ENCODE measurements at places on chromosomes 16 and 17.

- DNase-seq = no peak
Observed at GRCh38 chr17:40363111-40363827, 1.3 kb downstream of the GJD3 start.

DNA sequence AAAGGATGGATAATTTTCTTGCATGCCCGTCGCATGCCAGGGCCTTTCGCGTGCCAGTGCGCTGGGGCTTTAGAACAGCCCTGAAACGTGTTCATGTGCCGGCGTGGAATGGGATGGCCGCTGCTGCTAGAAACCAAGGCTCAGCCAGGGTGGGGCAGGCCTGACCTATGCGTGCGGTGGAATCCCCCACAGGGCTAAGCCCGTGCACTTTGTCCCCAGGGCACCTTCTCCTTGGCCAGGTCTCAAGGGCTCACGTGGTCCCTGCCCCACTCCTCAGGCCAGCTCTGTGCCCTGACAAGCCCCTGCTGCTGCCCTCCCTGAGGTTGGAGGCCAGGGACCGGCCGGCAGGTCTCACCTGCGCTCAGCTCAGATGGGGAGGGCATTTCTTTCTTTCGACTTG, 13.1 kb upstream of the RNF213 start:
- no peak for DNase-seq

DNA sequence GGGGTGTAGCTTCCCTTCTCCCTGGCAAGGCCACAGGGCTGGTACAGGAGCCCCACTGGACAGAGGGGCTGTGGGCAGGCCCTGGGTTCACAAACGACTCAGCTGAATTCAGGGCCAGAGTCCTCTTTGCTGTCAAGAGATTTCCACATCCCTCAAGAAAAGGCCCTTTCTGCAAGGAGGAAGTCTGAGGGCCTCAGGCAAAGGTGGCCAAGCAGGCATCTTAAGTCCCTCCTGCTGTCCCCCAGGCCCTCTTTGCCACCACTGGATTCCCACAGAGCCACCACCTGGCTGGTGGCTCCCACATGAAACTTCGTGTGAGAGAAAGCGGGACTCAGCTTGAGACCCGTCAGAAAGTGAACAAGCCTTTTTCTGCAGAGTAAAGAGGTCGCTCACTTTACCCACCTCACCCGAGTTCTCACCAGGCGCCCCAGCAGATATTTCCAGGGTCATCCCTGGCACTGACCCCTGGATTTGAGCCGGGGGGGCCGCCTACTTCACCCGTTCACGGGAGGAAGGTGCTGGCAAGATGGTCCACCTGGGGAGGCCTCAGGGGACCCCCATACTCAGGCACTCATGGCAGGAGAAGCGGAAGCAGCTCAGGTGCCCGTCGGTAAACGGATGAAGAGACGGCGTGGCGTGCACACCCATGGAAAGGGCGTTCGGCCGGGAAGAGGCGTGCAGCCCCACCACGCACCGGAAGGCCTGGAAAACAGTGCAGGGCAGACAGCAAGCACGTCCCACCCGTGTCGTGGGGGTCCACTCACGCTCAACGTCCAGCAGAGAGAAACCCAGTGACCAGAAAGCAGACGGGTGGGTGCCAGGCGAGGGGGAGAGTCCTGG, 3.6 kb downstream of the RNF166 start:
- DNase-seq = no peak

GRCh38 chr17:68710035-68710780, 109.0 kb upstream of the FAM20A start:
- DNase-seq = no peak

DNA sequence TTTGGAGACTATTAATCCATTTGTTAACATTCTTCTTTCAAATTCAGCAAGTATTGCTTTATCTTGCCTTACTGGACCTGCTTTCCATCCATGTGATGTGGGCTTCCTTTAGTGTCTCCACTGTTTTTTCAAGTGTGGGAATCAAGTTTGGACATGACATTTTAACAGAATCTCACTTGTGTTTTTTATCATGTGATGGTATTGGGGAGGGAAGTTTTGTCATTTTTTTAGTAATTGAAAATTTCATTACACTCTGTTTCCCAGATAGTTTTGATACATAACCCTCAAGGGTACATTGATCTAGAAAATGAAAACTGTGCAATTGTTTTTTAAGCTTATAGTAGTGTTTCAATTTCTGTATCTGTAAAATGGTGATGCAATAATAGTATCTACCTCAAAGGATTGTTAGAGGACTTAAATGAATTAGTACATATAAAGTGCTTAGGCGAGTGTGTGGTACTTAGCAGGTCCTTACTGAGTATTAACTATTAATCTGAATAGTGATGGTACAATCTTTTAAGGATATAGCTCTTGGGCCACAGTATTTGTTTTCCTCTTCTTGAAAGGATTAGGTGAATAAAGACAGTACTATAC, 27.3 kb downstream of the AATF start:
- no peak for DNase-seq

DNA sequence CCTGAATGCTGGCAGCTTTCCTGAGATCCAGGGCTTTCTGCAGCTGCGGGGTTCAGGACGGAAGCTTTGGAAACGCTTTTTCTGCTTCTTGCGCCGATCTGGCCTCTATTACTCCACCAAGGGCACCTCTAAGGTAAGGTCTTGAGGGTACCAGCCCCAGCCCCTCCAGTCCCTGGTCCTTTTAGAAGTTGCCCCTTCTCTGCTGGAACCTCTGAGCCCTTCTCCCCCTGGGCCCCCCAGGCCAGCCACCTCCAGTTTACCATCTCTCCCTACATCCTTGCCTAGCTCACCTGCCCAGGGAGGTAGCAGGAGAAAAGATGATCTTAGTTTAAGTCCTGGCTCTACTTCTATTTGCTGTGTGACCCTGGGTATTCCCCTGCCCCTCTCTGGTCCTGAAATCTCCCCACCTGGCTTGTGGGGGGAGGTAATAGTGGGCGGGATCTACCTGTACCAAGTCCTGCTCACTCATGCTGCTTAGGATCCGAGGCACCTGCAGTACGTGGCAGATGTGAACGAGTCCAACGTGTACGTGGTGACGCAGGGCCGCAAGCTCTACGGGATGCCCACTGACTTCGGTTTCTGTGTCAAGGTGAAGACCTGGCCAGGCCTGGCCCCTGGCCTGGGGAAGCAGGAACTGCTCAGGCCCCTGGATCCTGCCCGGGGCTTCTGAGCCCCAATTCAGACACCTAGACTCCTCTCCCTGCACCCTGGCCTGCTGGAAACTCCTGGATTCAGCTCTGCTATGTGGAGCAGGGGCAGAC, 6.5 kb downstream of the GRB7 start:
- no peak for DNase-seq

DNA sequence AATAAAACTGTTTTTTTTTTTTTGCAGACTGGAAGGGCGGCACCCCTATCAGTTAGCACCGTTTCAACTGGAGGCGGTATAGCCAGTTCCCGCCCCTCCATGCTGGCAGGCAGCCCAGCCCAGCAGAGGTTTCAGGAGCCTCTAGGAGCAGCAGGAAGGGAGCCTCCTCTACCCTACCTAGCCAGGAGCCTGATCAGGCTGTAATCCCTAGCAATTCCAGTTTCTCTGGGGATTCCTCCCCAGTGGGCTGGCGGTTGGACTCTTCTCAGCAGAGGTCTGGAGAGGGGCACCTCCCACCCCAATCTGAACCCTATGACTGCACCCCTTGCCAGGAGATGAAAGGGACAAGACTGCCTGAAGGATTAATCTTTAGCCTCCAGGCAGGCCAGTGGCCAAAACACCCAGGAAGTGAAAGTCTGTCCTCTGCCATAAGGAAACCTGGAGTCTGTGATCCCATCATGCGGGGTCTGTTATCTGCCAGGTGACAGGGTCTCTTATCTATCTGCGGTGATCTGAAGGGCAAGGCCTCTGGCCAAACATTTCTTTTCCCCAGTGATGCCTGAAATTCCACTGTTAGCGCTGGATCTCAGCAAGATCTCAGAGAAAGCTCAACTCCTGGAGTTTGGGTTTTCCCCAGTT, 4.9 kb upstream of the CDH1 start:
- DNase-seq = no peak

DNA sequence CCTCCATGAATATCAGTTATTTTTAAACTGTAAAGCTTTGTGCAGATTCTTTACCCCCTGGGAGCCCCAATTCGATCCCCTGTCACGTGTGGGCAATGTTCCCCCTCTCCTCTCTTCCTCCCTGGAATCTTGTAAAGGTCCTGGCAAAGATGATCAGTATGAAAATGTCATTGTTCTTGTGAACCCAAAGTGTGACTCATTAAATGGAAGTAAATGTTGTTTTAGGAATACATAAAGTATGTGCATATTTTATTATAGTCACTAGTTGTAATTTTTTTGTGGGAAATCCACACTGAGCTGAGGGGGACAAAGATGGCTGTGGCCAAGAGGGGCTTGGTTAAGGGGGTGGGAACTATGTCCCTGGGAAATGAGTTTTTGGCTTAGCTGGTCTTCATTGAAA, 2.3 kb downstream of the CCL11 start:
- DNase-seq = no peak

- no peak for DNase-seq
Observed at GRCh38 chr16:8740775-8741355, 56.6 kb downstream of the TMEM186 start.

GRCh38 chr16:67055712-67056487, 27.0 kb downstream of the CBFB start:
- DNase-seq = no peak

All from stimulated activated CD8-positive, alpha-beta memory T cell treated with anti-CD3 and anti-CD28 coated beads, Interleukin-4, amount 100 ng/mL, for 24 hours (primary cell).